Omental fat pad (tissue), 4 donors: ENCODE measurements at places on chromosomes 7 and 10. TPM values are rescaled to one million over a fixed set of nuclear protein-coding genes. Genes with fewer than 3 reads are reported as not detected.

GRCh38 chr7:86598311-86598710, 45.4 kb upstream of the GRM3 start:
- no peak for DNase-seq

- DNase-seq, result no peak
Measured at GRCh38 chr10:69828144-69828870, 26.6 kb downstream of the COL13A1 start.

GRCh38 chr7:35593899-35594298, 101.0 kb downstream of the HERPUD2 start:
- no peak for DNase-seq

- DNase-seq, result no peak
Measured at GRCh38 chr7:157320608-157320980, 16.2 kb upstream of the DNAJB6 start.

Gene DYDC1
- not detected for total RNA-seq

Gene GPR85
- total RNA-seq, result 1.0 TPM

Gene UNC5B
- 4.3 TPM for total RNA-seq
